Activated T-cell treated with anti-CD3 and anti-CD28 coated beads for 4 hours (primary cell): ENCODE measurements at places on chromosomes 5 and 9.

GRCh38 chr5:102223542-102224477, 72.3 kb downstream of the SLCO4C1 start:
- DNase-seq, result no peak

DNA sequence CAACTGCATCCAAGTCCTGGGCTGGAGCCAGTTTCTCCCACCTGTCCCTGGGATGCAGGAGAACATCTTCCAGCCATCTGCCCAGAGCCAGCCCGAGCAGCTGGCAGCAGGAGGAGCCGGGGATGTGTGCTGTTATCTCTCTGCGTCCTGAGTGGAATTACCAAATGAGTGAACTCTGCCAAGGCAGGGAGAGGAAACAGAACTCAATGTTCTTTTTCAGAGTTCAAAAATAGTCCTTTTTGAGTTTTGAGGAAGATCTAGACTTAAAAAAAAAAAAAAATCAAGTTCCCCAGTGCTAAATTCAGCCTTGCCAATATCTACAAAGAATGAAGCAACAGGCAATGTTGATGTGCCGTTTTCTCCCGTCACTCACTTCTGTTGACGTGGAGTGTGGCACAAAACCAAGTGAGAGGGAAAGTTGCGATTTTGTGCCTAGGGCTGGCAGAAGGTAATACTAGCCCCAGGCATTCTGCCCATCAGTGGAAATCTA, 56.2 kb downstream of the TMOD1 start:
- no peak for DNase-seq

DNA sequence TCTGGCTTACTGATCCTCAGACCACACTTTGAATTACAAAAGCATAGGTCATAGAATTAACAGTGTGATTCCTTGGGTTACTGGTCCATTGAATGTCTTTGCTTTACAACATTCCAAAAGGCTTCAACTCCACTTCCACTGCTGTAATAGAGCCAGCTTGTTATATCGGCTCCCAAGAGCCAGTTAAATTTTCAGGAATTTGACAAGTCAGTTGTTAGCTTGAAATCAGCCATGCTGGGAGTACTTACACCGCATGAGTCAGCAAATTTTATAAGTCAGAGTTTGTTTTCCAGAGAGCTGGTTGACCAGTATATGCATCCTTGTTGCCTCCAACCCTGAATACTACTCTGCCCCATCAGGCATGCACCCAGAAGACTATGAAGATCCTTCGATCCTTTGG, 73.1 kb downstream of the FOXB2 start:
- DNase-seq, result no peak

GRCh38 chr9:122128969-122129343, 30.6 kb downstream of the NDUFA8 start:
- DNase-seq, result no peak

GRCh38 chr9:81314490-81314889, 374.9 kb downstream of the TLE1 start:
- no peak for DNase-seq

DNA sequence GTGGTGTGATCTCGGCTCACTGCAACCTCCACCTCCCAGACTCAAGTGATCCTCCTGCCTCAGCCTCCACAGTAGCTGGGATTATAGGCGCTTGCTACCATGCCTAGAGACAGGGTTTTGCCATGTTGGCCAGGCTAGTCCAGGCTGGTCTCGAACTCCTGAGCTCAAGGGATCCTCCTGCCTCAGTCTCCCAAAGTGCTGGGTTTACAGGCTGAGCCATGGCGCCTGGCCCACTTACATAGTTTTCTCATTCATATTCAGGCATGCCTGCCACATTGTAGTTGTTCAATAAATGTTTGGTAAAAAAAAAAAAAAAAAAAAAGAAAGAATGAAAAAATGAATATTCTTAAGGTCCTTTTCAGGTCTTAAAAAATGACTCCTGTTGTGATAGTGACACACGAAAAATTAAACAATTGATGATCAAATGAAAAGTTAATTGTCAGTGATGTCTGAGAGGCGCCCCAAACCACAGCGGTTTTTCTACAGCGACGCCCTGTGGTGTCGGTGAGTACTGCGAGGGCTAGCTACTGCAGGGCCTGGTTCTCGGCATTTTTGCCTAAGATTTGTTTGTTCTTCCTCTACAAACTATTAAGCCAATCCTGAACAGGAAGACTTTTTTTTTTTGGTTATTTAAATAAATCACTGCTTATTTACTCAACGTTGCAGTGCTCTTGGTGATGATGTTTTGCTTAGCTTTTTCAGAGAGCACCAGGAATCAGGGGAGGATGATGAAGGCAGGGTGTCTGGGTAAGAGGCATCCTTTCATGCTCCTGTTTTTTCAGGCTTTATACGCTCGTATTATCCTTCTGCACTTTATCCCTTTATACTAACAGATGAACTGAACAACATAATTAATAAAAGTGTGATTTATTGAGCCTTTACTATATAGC, 67.0 kb upstream of the DPYSL3 start:
- DNase-seq, result no peak

DNA sequence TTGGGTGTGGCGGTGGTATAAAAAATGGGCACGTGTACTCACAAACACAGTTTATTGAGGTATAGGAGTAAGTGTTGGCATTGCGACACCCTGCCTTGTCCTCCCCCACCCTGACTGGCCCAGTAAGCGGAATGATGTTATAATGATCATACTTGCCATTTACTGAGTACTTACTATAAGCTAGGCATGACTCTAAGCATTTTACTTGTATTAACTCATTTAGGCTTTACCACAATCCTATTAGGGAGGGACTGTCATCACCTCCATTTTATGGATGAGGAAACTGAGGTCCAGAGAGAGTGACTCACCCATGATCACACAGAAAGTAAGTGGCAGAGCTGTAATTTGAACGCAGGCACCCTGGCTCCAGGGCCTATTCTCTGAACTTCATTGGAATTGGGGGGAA, 2.3 kb downstream of the SMIM3 start:
- no peak for DNase-seq

GRCh38 chr5:122319897-122320296, 7.9 kb downstream of the SNCAIP start:
- DNase-seq, result no peak

DNA sequence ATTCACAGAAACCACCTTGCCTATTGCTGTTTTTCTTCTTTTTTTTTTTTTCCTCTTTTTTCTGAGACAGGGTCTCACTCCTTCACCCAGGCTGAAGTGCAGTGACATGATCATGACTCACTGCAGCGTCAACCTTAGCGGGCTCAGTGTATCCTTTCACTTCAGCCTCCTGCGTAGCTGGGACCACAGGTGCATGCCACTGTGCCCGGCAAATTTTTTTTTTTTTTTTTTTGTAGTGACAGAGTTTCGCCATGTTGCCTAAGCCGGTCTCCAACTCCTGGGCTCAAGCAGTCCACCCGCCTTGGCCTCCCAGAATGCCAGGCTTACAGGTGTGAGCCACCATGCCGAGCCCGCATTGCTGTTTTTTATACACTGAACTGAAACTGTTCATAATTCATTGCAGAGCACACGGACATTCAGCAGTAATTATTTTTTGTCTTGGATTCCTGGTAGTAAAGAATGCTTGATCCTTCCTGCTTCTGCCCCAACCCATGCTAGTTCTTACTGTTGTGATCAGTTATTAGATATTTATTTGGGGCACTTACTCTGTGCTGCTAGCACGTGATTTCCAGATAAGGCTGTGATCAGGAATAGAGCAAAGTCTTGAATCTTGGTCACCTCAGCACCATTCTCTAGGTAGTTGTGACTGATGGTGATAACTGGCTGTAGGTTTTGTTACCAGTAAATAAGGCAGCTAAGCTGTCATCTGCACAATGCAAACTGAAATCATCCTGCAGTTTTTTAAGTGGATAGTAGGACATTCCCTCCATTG, 14.0 kb downstream of the MAP3K1 start:
- peak; percentile 48 for DNase-seq

- no peak for DNase-seq
Measured at GRCh38 chr5:159961176-159962160, 45.2 kb downstream of the ADRA1B start.

DNA sequence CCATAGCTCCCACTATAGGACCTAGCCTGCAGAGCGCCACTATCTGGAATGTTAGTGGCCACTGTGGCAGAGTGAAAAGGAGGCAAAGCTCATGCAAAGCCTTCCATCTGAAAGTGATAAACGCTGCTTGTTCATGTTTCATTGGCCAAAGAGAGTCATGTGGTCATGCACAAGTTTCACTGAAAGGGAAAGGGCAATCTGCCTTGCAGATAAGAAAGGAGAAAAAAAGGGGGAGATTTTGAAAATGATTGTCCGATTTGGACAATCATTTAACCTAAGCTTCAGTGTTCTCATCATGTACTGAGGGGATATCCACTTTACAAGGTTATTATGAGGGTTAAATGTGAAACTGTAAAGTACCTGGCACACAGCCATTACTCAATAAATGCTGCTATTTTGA, 9.0 kb upstream of the MOB3B start:
- DNase-seq, result no peak

- DNase-seq, result no peak
Measured at GRCh38 chr9:13970018-13970417, 343.9 kb downstream of the NFIB start.

- DNase-seq, result no peak
Measured at GRCh38 chr5:2724031-2724581, 27.4 kb downstream of the IRX2 start.

DNA sequence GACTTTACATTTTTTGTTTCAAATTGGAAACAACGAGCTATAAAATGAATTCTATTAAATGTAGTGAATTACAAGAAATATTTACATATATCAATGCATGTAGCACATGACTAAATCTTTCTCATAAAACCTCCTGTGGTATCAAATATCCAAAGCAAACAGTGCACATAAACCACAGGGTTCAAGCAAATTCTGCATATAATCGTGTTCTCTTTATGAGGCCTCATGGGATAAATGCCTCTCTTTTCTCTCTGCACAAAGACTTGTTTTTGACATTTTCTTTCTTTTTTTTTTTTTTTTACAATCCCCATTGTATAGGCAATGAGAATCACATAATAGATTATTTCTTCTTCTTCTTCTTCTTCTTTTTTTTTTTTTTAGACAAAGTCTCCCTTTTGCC, 1117.2 kb upstream of the DMAC1 start:
- no peak for DNase-seq

- DNase-seq, result no peak
Measured at GRCh38 chr5:14187660-14188059, 44.5 kb downstream of the TRIO start.

- no peak for DNase-seq
Measured at GRCh38 chr5:179166171-179166885, 106.2 kb downstream of the ZNF354C start.

DNA sequence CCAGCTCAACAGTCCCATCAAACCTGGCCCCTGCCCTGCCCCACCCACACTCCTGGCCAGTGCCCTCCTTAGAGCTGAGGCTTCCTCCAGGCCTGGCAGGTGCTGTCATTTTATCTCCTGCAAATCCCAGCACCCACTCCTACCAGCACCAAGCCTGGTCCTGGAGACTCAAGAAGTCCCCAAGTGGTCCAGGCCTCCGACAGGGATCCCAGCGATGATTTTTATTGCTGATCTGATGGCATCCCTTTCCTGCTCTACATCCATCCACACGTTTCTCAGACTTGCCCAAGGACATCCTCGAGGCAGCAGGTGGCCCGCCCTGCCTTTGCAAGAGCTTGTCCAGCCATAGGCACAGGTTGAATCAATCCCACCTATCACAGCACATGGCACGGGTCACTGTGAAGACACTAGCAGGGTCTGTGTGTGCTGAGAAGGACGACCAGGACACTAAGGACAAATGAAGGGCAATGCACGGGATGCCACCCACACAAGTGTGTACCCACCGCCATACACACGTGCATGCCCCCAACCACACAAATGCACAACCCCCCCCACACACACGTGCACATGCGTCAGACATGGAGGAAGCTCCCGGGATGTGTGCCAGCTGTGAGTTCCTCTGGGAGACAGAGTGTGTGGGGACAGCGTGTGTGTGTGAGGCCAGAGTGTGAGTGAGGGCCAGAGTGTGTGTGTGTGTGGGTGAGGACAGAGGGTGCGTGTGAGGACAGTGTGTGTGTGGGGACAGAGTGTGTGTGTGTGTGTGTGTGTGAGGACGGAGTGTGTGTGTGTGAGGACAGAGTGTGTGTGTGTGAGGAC, 62.4 kb upstream of the UBAC1 start:
- DNase-seq, result no peak

- DNase-seq, result no peak
Measured at GRCh38 chr9:38234479-38235170, 157.9 kb upstream of the ALDH1B1 start.

- DNase-seq, result peak; percentile 16
Measured at GRCh38 chr5:148457183-148457620, 73.4 kb downstream of the FBXO38 start.

GRCh38 chr9:36971935-36972488, 62.1 kb downstream of the PAX5 start:
- no peak for DNase-seq

DNA sequence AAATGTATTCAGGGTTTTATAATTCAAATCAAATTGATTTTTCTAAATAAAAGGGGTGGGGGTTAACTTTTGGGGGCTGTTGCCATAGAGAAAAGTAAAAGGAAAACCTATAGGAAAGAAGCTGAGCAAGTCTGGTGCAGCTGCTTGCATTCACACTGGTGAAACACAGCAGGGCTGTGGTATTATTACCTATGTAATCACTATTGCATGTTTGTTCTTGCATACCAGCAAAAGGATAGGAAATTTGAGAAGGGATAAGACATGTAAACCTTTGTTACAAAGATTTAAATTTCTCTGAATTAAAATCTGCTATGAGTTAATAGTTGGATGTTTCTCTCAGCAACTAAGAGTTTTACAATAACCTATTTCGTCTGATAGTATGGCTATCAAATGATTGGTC, 346.7 kb downstream of the EFNA5 start:
- no peak for DNase-seq

GRCh38 chr9:132996526-132996925, 18.0 kb downstream of the GFI1B start:
- DNase-seq, result no peak

GRCh38 chr9:74348777-74349176, 148.4 kb upstream of the RORB start:
- no peak for DNase-seq

GRCh38 chr9:86801246-86801645, 146.1 kb downstream of the GAS1 start:
- DNase-seq, result no peak

- peak; percentile 4 for DNase-seq
Measured at GRCh38 chr5:83927140-83927733, 206.6 kb upstream of the HAPLN1 start.

- no peak for DNase-seq
Measured at GRCh38 chr5:115584501-115584900, 17.8 kb downstream of the TICAM2 start.

GRCh38 chr5:41840251-41840650, 30.0 kb downstream of the OXCT1 start:
- DNase-seq, result no peak

- DNase-seq, result peak; percentile 92
Measured at GRCh38 chr5:5421961-5422818, at the start of gene ICE1. Gene ICE1, plus strand, starts transcription at chr5:5422677. Its CDS starts 239 bp downstream, at chr5:5422916.

- DNase-seq, result no peak
Measured at GRCh38 chr5:14186059-14186830, 43.1 kb downstream of the TRIO start.

GRCh38 chr5:81140441-81140840, 92.7 kb upstream of the CKMT2 start:
- no peak for DNase-seq

- no peak for DNase-seq
Measured at GRCh38 chr5:115661101-115661500, 35.3 kb upstream of the TMED7 start.
